Astrocyte (in vitro differentiated cells and primary cell): ENCODE measurements at places on chromosomes 3 and 15. TPM values are rescaled to one million over a fixed set of nuclear protein-coding genes. Genes with fewer than 3 reads are reported as not detected.

BMF gene
- 31.0 and 31.8 TPM in 2 replicates for total RNA-seq

CDCP1 gene
- 4.2 and 6.8 TPM in 2 replicates for total RNA-seq

GRCh38 chr3:17340693-17341092 lies 401.7 kb downstream of the TBC1D5 start:
- DNase-seq: no peak
- H3K27me3 ChIP-seq: no peaks in the 10 kb centered on the region
- no peak overlapping the region for H3K4me3 ChIP-seq
- H3K4me1 ChIP-seq: no peaks in the 10 kb centered on the region
- no peak overlapping the region for H3K27ac ChIP-seq
- H3K36me3 ChIP-seq: no peaks in the 10 kb centered on the region

DNA sequence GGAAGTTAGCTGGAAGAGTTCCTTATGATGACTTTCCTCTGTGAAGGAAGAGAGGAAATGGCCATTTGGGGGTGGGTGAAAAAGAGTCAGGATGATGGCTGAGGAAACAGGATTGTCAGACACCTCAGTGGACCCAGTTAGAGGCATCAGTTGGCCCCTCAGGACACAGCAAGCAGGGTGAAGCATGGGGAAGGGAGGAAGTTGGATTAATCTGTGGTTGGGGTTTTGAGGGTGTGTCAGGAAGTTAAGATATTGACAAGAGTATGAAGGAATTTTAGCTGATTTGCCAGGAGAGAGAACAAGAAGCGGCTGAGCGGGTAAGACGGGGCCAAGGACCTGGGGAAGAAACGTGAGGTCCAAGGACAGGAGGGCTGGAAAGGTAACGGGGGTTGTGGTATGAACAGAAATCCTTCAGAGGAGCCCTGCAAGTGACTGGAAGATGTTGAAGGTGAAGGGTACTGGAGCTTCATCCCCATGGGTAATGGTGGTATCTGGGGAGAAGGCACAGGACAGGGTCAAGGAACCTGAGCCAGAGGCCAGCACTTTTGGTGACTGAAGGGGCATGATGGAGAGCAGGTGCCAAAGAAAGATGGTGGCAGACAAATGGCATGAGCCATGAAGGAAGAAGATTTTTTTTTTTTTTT lies 2.7 kb downstream of the UQCC5 start:
- peaks cover 38% of the 10 kb centered on the region for H3K4me1 ChIP-seq
- H3K27ac ChIP-seq: no peak overlapping the region
- H3K36me3 ChIP-seq: peaks cover 10% of the 10 kb centered on the region
- no peaks in the 10 kb centered on the region for H3K27me3 ChIP-seq

DNA sequence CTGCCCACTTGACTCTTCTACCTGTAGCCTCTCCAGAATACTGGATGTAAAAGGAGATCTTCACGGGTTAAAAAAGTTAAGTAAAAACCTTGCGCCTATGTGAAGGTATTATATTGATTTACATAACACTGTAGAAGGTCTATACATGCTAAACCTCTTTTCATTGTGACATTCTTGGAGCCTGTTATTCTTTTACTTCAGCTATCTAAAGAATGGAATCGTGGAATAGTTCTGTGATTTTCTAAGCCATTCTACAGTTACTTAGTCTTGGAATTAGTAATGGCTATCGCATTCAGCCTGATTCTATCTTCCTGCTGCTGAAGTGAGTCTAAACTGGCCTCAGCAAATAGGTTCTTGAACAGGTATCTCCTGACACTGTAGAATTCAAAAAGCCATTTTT lies 430.0 kb upstream of the DPH6 start:
- no peak overlapping the region for H3K4me3 ChIP-seq
- no peaks in the 10 kb centered on the region for H3K36me3 ChIP-seq
- H3K4me1 ChIP-seq: peaks cover 4% of the 10 kb centered on the region

GRCh38 chr3:149128821-149129220 lies 617 bp upstream of the HPS3 start:
- peak overlapping the region; percentile 72 for H3K4me3 ChIP-seq
- DNase-seq: peak; percentile 4
- no peaks in the 10 kb centered on the region for H3K27me3 ChIP-seq
- H3K27ac ChIP-seq: peak overlapping the region; percentile 13

DNA sequence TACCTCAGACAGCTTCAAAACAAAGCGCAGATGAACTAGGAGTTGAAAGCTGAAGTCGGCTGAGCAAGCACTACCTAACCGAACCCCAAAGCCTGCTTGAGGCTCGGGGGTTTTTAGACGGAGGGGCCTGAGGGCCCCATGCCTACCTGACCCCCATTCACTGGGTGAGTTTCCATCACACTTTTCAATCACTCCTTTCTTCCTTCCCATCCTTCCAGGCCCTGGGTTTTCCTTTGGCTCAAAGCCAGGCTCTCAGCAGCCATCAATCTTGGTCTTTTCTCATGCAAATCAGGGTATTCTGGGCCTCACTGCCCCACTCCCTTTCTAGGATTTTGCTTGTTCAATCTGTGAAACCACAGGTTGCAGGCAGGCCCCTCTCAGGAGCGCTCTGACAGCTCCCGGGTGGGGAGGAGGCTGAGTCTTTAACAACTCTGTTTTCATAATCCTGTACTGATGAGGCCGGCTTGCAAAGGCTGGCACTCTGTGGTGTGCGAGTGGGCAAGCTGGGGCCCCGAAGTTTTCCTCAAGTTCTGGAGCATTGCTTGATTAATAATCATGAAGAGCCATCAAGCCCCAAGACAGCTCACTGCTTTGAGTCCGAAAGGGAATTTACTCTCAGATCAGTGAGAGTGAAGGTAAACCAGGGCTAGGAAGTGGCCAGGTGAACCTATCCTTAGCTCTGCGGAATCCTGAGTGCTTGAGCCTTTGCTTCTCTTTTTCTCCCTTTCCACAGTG lies 97.6 kb downstream of the FRMD4B start:
- no peaks in the 10 kb centered on the region for H3K27me3 ChIP-seq
- H3K27ac ChIP-seq: no peak overlapping the region
- no peaks in the 10 kb centered on the region for H3K36me3 ChIP-seq
- peaks cover 11% of the 10 kb centered on the region for H3K4me1 ChIP-seq
- DNase-seq: no peak
- H3K4me3 ChIP-seq: no peak overlapping the region
